Amniotic stem cell (primary cell): ENCODE measurements at places on chromosomes 5 and 9.

DNA sequence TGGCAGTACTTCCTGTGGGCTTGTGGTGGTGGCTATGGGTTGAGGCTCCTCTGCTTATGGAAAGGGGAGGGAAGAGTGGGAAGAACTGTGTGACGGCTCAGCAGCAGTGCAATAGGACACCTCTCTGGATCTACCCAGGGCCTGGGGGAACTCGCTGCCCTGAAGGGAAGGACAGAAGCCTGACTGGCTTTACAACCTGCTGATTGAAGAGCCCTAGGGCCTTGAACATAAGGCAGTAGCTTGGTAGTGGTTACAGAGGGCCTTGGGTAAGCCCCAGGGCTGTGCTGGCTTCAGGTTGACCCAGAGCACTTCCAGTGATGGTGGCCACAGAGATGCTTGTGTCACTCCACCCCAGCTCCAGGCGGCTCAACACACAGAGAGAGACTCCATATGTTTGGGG, 5.5 kb downstream of the CCIN start:
- DNase-seq, result no peak

DNA sequence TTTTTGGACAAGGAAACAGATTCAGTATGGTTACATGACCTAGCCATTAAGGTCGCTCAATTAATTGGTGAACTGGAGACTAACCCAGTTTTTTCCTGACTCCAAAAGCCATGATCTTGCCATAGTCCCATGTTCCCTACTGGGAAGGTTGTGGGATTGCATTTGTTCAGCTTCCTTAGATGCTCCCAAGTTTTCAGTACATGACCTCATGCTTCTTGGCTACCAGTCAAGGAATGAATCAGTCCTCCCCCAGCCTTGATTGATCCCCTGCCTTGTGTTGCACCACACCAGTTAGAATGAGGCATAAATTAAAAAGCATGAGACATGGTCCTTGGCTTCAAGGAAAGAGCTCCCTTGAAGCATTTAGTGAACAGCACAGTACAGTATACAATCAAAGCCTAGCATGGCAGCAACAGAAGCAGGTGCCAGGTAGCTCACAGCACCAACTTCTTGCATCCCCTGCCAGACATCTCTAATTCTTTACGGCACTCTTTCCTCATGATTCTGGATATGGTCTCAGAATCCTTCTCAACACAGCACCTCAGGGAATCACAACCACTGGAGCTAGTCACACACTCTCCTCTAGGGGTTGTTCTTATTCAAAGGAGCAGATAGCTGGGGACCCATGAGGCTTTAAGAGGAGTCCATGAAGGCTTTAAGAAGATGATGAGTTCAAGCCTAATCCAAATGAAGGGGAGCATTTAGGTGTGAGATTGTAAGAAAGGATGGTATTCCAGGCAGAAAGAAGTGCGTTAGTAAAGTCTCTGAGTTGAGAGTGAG, 295.5 kb upstream of the CLINT1 start:
- peak; percentile 20 for DNase-seq

- DNase-seq, result no peak
These were observed 55.1 kb upstream of the TEX48 start for GRCh38 chr9:114737118-114737517.

DNA sequence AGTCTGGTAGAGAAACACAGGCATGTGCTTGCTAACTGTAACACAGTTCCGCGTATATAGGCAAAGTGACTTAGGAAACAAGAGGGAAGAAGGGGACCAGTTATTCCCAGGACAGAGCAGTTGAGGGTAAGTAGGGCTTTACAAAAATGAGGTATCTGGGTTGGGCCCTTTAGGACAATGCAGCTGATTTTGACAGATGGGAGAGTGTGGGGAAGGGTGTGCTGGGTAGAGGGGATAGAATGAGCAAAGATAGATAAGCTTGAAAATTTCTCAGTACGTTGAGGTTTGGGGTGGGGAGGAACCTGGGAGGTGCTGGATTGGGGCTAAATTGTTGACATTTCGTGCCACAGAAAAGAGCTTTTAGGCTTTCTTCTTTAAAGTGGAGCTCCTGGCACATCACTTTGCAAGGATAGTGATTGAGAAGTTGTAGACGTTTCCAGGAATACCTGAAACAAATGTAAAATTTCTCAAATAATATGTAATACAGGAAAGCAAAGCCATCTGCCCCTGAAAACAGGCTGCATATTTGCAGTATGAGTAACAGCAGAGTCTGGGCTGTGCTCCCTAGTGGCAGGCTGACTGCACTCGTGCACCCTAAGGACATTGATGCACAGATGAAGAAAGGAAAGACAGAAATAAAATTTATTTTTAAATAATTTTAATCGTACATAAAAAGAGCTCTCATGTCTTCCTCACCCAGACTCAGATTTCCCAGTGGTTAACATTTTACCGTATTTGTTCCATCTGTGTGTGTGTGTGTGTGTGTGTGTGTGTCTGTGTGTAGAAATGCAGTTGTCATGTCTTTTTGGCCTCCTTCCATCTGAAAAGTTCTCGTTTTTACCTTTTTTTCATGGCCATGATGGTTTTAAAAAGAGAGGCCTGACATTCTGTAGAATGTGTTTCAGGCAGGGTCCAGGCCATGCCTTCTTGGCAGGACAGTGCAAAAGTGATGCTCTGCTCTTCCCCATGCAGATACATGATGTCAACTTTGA, 144.9 kb upstream of the DMRT1 start:
- peak; percentile 31 for DNase-seq

DNA sequence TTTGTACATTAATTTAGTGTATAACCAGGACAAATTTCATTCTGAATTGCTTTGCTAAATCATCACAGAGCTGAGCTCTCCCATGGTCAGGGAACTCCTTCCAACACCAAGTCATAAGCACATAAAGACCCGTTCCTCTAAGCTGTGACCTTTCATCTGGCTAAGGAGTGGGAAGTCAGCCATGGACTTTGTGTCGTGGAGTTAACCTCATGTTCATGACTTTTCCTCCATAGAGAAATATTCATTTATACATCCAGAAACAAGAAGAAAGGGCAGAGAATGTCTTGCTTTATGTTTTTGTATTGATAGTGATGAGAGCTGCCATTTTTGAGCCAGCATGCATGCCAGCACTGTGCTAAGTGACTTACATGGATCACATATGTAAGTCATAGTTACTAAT, 97.5 kb downstream of the INIP start:
- no peak for DNase-seq

DNA sequence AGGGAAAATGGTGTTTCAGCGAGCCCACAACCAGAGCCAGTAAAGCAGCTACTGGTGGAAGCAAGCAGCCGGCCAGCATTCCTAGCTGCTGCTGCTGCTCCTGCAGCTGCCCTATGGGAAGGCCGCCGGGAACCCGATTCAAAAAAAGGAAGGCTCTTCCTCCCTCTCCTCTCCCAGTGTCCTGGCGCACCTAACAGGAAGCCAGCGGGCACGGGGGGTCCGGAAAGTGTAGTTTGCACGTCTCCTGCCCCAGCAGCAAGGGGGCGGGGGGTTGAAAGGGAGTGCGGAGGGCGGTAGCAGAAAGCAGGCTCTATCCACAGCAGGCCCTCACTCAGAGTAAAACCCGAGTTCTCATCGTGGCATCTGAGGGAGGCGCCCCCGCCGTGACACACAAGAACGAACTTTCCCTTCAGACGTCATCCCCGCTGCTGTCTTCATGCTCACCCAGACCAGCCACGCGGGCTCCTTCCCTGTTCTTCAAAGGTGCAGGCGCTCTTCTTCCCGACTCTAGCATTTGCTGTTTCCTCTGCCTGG, 16.5 kb downstream of the GRXCR2 start:
- DNase-seq, result no peak

DNA sequence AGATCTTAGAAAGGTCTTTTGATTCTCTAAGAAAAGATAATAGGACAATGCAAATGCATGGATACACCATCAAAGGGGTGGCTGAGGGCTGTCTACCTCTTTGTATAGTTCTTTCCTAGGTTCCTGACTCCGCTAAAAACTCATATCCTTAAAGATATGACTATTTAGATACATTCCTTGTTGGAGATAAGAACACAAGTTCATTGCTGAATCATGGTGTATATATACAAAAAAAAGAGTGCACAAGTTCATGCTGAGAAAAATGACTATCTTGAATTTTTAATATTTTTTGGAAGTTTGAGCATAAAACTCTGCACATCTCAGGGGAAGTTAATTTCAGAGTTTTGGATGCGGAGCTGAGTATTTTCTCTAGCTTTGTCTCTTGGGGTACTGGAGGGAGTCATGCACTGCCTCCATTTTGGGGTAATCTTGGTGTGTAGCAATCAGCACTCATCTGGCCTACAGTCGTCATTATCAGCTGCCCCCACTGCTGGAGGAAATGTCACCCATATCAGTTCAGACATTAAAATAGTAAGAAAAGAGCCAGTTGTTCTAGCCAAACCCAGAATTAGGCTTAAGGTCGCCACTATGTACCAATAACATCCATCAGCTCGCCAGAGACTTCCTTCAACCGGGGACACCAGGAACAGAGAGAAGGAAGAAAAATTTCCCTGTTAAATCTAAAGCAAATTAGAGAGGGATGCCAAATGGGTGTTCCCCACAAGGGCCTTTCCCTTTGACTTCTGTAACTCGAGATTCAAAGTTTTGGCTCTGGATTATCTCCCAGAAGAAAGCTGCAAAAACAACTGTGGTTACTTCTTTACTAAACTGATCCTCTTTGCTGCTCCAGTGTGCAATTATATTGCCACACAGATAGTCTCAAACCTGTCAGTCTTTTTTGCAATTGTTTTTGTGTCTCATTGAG, 49.0 kb downstream of the PTTG1 start:
- no peak for DNase-seq

- no peak for DNase-seq
These were observed 107.7 kb downstream of the DMRT2 start for GRCh38 chr9:1157836-1158235.

DNA sequence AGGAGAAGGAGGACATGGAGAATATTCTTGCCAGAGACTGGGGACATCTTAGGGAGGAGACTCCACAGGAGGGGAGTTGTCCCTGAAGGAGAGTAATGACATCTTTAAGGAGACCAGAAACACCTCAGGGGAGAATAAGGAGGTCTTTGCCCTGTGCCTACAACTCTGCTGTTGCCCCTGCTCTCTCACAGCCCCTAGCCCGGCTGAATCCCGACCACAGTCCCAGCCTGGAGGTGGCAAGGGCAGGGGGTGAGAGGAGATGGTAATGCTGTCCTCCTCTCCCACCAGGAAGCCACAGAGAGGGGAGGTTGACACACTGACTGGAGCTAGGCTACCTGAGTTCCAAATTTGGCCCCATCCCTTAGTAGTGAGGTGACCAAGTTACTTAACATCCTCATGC, 30.2 kb upstream of the ENHO start:
- DNase-seq, result no peak

DNA sequence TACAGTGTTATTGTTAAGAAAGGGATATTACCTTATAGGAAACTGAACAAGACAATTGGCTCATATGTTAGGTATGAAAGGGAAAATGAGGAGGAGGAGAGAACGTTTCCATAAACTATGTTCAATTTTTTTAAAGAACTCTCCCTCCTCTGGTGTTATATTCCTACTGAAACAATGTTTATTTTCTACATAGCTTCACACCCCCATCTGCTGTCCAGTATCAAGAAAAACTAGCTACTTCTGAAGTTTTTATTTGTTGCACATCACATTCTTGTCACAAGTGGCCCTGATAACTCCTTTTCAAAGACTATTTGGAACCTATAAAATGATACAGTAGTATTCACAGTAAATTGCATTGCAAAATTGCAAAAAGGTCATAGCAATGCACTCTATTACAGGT, 223.4 kb upstream of the FAM174A start:
- no peak for DNase-seq

DNA sequence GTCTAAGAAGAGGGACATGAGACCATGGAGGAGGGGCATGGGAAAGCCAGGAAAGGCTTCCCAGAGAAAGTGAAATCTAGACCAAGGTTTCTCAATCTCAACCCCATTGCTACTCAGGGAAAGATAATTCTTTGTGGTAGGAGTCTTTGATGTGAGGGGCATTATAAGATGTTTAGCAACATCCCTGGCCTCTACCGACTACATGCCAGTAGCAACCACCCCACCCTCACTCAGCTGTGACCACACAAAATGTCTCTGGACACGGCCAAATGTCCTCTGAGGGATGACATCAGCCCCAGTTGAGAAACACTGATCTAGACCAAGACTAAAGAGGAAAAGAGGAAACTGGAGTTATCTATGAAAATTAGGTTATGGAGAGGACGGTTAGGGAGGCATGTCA, 298.5 kb upstream of the KIF2A start:
- no peak for DNase-seq

DNA sequence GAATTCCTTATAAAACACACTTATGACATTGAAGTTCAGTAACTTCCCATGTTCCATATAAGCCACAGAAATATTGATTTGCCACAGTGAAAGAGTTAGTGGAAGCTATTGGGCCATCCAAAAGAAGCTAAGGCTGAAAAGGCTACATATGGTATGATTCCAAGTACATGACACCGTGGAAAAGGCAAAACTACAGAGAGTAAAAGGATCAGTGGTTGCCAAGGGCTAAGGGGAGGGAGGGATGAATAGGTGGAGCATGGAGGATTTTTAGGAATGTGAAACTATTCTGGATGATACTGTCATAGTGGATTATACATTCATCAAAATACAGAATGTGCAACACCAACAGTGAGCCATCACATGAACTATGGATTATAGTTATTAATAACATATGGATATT, 109.7 kb downstream of the F2RL2 start:
- DNase-seq, result no peak

DNA sequence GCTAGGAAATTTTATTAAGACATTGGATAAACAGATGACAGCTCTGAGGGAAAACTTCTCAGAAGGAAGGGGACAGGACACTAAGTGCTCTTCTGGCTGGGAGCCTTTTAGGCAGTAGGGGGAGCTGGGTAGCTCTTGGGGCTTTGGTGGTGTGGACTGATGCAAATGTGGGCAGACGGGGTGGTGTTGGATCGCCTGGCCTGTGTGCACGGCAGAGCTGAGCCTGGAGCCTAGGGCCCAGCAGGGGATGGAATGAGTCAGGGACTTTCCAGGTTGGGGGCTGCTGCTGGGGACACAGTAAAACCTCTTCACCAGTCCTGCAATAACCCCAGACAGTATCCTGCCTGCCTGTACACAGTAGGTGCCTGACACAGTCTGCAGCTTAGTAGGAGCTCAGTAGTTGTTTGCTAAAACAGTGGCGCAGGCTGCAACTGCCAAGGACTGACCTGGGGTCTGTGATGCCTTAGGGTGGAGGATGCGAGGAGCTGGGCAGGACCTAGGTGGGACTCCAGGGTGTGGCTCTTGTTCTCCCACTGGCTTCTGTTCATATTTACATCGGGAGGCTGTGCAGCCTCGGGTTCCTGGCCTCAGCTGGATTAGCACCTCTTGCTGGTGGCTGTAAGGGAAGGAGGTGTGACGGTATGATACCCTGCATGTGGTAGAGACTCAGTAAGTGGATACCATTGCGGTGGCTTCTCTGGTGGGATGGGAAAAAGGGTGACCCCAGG, 83.8 kb downstream of the DAB2IP start:
- no peak for DNase-seq

DNA sequence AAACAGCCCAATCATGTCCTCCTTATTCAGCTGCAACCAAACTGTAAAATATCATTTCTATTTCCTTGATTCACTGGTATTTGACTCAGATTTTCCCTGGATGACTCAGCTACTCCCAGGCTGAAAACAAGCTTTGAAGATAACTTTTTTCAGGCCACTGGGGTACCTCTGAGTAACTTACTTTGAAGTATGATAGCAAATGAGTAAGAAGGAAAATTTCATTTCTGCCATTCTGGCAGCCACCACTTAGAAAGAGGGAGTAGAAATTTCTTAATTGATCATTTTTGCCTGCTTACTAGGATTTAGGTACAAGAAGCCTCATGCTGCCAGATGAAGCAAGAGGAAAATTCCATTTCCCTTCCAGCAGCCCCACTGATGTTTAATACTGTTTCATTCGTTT, 247.4 kb downstream of the PRELID2 start:
- peak; percentile 88 for DNase-seq

- no peak for DNase-seq
These were observed 29.2 kb downstream of the CDKN2A start for GRCh38 chr9:21964925-21965385.
